ENCODE measurements at places on chromosomes 4 and X.

DNA sequence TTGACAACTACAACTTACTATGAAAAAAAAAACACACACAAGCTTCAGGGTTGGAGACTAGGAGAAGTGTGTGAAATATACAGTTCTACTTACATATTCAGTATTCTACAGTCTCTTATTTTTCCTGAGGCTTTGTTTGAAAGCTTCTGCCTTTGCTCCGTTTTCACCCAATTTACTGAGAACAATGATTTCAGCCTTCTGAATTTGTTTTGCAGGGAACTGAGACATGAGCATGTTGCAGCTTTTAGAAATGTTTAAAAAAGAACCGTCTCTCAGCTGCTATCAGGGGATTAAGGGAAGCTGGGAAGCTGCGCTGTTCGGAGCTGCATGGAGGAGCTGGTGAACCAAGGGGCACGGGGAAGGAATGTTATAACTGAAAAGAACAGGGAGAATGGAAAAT is 85.7 kb downstream of the QDPR start:
- DNase-seq, result no peak

- DNase-seq, result no peak
These were observed 453.3 kb upstream of the INTU start for GRCh38 chr4:127179256-127180087.

GRCh38 chrX:12614266-12614665 is 176.9 kb upstream of the PRPS2 start:
- DNase-seq, result no peak

DNA sequence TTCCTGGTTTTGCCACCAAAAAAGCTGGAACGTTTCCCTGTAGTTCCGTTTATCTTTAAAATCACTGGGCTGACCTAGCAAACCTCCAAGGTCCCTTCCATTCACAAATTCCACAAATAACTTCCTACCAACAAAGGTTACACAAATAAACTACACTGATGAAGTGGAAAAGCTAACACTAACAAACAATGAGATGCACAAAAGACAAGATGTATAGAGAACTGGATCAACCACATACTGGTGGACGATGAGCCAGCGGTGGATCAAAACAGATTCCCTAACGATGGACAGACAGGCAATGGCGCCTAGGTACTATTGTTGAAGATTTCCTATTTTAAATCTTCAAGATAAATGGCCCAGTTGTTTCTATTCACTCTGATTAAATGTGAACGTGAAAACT is 15.5 kb downstream of the AFAP1 start:
- DNase-seq, result no peak

DNA sequence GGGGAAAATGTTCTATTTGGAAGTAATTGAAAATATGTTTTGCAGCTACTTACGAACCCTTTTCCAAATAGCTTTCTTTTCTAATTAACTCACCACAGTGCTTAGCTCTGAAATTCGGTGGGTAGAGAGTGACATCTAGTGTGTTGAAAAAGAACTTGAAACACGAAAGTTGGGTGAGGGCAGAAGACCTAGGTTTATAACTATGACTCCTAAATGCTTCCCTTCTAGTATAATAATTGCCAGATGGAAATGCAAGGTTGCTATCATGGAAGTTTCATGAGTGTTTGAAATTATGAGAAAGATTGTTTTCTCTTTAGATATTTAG is 77.3 kb upstream of the NOCT start:
- DNase-seq, result no peak

DNA sequence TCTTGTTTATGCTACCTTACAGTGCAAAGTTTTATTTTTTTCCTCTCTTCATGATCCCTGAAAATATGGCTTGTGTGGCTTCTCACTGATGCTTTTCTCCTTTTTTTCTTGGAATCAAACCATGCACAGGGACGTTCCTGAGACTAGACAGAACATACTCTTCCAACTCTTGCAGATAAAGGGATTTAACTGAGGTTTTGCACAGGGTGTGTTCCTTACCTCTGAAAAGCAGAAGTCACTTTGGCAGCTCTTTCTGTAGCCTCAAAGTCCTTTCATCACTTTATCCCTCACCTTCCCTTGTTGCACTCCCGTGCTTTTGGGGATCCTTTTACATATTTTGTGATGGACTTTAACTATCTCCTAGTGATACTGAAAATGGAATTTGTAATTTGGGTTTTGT is 300.1 kb downstream of the SPRY1 start:
- DNase-seq, result no peak

DNA sequence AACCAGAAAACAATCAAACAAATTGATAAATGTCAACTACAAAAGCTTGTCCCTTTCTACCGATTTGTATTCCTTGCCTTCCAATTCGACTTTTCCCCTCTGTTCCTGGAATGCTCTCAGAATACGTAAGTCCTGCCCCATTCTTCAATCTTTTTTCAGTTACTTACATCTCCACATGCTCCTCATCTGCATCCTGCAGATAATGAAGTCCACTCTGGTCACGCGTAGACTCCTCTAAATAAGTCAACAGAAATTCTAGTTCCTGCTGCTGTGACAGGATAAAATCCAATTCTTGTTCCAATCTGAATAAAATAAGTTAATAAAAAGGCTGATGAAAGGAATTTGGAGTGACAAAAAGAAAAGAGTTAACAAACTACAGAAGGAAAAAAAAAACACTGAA is 34.4 kb upstream of the RBM41 start:
- no peak for DNase-seq

DNA sequence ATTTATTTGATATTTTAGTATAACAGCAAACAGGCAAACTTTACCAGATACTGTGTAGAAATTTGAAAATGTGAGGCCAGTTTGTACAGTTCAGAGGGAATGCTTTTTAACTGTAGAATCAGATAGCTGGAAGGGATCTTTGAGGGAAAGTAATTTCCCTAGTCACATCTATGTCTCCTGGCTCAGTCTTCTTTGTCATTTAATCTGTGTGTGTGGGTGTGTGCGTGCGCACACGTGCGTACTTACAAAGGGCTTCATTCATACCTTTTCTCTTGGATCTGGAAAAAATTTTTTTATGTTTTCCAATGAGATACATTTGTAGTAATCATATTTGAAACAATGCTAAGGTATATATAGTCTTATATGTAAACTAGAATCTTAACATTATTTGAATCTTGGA is 44.6 kb downstream of the IL13RA1 start:
- DNase-seq, result no peak

DNA sequence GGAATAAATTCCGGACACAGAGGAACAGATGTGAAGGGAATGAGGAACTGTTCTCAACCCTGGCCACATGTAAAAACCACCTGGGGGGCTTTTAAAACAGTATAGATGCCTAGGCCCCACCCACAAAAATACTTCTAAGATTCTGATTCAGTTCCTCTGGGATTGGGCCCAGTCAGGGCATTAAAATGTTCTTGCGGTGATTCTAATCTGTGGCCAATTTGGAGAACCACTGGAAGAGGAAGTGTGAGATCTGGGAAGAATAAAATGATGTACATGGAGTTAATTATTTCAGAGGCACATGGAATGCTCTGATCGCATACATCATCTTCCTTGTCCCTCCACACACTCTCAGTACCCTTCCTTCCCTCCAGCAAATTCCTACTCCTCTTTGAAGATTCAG is 192.2 kb downstream of the APBB2 start:
- DNase-seq, result no peak

- no peak for DNase-seq
These were observed 14.3 kb downstream of the TMEM33 start for GRCh38 chr4:41949531-41949930.

DNA sequence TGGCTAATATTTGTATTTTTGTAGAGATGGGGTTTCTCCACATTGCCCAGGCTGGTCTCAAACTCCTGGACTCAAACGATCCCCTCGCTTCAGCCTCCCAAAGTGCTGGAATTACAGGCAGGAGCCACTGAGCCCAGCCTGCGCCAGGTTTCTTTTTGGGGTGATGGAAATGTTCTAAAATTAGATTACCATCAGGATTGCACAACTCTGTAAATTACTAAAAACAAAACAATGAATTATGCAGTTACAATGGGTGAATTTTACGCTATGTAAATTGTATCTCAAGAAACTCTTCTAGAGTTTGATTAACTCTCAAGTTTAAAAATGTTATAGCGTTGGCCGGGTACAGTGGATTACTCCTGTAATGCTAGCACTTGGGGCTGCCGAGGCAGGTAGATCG is 118.9 kb upstream of the TBL1X start:
- no peak for DNase-seq

GRCh38 chr4:1410491-1411325 is 4.5 kb upstream of the NKX1-1 start:
- peak; percentile 96 for DNase-seq

DNA sequence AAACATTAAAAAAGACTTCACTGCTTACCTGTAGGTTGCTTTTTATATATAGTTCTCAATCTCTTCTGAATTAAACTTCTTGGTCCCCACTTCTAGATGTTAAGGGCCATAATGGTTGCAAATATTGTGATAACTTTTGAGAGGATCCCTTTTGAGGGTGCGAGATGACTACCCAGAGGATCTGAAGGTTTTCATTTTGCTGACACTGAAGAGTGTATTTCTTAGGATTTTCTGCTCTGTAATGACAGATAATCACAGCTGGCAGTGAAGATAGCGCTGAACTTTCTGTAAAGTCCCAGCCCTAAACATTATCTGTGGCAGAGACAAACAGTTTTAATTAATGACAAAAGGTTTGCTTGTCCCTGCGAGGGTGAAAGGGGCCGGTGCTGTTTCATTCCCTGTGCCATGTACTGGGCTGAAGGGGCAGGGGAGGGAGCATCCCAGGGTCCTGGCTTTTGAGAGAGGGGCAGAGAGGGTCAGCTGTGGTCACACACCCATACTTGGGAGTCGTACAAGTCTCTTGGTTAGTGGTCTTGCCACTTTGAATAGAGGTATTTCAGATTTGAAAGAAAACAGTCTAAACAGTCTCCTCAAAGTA is 22.2 kb downstream of the CLCN4 start:
- no peak for DNase-seq

DNA sequence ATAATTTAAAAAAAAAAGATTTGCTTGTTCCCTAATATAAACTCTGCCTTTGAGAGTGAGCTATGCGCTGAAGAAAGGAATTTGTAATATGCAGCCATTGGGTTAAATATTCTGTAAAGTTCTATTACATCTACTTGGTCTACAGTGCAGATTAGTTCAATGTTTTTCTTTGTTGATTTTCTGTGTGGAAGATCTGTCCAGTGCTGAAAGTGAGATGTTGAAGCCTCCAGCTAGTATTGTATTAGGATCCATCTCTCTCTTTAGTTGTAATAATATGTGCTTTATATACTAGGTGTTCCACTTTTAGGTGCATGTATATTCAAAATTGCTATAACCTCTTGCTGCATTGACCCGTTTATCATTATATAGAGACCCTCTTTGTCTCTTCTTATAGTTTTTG is 49.8 kb downstream of the MAGEE1 start:
- DNase-seq, result no peak

DNA sequence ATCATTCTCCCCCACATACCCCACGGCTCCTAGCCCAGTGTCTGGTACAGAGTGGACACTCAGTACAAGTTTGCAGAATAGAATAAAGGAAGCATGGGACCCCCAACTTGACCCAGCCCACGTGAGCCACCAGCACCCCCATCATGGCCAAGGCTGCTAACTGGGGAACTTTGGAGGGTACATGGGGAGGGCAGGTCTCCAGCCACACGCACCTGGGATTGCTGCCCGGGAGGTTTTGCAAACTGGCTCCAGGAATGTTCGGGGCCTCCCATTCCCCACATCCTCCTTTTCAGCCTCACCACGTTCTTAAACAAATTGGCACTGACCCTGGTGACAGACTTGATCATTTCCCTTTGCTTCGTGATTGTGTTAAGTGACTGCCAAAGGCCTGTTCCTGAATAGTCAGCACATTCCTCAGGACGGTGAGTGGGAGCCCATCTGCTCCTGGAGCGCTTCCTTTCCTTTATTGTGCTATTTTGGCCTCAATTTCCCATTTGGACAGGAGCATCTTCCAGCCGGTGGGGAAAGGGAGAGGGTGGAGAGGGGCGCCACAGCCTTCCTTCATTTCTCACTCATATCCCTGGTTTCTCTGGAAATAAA is 18.7 kb upstream of the XPNPEP2 start:
- no peak for DNase-seq

DNA sequence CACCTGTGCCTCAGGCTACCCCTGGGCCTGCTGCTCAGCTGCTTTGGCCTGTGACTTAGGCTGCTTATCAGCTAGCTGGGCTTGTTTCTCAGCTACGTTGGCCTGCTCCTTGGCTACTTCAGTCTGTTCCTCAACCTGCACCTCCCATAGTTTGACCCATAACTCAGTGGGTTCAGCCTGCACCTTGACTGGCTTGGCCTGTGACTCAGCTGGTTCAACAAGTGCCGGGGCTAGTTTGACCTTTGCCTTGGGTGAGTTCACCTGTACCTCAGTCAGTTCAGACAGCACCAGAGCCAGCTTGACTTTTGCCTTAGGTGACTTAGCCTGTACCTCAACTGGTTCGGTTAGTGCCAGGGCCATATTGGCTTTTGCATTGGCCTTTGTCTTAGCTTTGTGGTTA is 171.2 kb downstream of the MSN start:
- no peak for DNase-seq

DNA sequence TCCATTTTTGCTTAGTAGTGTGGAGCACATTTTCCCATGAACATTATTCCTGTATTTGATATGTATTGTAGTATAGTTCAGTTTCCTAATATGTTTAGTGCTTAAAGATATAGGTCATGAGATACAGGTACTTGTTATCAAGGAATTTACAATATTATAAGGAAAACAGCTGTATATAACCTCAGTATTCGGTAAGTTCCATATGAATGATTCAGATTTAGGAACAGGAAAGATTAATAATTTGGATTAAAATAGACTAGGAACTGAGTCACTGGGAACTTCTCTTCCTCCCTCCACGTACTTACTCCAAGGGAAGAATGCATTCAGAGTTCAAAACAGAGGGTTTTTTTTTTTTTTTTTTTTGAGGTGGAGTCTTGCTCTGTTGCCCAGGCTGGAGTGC is 20.0 kb downstream of the DIAPH2 start:
- no peak for DNase-seq

- DNase-seq, result no peak
These were observed 55.0 kb upstream of the TMEM33 start for GRCh38 chr4:41880022-41880837.

- no peak for DNase-seq
These were observed 70.1 kb downstream of the MID1IP1 start for GRCh38 chrX:38871129-38872029.

- no peak for DNase-seq
These were observed 132.3 kb downstream of the PDLIM5 start for GRCh38 chr4:94583914-94584641.

DNA sequence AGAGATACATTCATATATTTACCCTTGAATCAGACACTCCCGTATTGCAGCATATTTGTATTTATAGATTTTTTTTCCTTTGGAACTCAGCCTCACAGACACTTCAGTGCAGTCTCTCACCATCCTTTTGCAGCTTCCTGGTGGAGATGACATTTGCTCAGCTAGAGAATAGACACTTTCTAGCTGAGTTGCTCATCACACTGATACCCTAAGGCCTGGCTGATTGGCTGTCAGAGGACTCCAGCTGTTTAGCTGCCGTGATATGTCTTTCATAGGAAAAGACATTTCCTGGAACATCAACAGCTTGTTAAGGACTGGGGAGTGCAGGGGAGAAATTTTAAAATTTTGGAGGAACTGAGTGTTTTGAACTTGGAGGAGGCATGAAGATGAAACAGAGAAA is 429.6 kb downstream of the SMARCA1 start:
- DNase-seq, result no peak

GRCh38 chrX:72207366-72207765 is 25.8 kb downstream of the PIN4 start:
- no peak for DNase-seq
